Chondrocyte (in vitro differentiated cells): ENCODE measurements at places on chromosomes 5 and 9. TPM values are rescaled to one million over a fixed set of nuclear protein-coding genes. Genes with fewer than 3 reads are reported as not detected.
A peak's percentile ranks its signal among the peaks of the same experiment; 100 is the strongest.

DNA sequence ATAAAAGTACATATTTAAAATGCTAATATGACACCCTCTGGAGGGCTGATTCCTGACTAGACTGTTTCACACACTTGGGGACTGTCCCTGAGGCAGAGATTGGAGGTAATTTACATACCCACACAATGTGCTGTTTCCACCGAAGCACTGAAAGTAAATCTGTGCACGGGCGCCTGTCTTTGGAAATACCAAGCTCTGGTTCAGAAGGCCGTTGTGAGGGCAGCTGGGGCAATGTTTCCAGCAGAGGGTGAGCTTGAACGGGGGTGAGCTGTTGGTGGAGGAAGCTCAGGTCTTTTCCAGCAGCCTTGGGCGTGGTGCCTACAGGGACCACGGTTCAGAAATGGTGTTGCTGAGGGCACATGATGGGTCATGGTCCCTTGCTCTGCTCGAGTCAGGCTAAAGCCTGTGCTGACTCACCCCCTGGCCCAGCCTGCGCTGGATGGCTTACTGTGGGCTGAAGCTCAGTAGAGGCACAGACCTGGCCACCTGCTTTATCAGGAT lies 25.8 kb upstream of the HMCN2 start:
- peak; percentile 42 for DNase-seq

DNA sequence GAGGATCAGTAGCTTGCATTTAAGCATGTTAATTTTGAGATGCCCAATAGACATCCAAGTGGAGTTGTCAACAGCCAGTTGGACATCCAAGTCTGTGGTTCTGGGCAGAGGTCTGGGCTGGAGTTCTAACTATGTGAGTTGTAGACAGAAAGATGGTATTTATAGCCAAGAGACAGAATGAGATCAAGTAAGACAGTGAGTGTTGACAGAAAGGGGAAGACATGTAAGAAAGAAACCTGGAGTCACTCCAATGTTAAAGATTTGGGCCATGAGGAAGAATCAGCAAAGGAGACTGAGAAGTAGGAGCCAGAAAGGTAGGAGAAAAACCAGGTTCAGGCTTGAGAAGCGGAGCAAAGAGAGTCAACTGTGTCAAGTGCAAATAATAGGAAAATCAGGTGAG lies 95.5 kb upstream of the PUM3 start:
- no peak for DNase-seq

- no peak for DNase-seq
Measured at GRCh38 chr9:119273984-119274665, 95.1 kb downstream of the BRINP1 start.

Gene RAB14
- 58.6 to 68.0 TPM (median 64.3 TPM) in 3 replicates for total RNA-seq

DNA sequence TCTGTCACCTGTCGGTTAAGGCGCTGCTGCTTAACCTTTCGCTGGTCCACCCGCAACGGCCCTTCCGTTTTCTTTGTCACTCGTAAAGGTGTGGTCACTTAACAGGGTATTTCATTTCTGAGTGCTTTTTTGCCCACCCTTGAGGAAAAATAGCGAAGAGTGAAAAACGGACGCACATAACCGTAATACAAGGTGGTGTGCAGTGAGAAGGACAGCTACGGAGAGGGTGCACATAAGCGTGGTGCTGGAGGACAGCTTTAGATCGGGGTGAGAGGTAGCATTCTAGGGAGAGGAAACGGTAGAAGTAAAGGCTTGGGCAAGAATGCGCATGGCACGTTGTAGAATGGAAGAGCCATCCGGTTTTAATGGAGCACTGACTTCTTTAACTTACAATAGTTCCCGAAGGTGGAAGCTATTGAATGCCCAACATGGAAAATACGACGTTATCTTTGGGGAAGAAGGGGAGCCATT lies 761 bp downstream of the CCT5 start:
- no peak for DNase-seq

DNA sequence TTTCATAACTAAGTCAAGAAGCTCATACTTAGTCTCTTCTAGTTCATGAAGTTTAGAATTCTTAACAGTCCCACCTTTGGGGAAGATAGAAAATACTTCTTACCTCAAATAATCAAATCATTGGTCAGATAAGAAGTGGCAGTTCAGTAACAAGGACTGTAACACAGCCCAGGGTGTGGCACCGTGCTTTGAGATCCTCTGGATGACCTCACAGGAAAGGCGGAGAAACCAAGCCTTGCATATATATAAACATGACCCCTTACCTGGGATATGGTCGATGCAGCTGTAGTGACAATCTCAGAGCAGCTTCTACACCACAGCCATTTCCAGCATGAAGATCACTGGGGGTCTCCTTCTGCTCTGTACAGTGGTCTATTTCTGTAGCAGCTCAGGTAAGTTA lies at the start of gene SPINK7:
SPINK7 (plus strand) TSS at position 271 of the 400 bp plus-strand sequence; CDS start at position 332, 61 bp downstream.
- no peak for DNase-seq
